ENCODE measurements at places on chromosomes 13 and 19.

GRCh38 chr19:1374250-1374577 lies 9.5 kb upstream of the NDUFS7 start:
- no peak for DNase-seq

GRCh38 chr13:100824366-100824765 lies 149.8 kb upstream of the TMTC4 start:
- no peak for DNase-seq

GRCh38 chr13:73542446-73542845 lies 483.6 kb downstream of the KLF5 start:
- DNase-seq: no peak

DNA sequence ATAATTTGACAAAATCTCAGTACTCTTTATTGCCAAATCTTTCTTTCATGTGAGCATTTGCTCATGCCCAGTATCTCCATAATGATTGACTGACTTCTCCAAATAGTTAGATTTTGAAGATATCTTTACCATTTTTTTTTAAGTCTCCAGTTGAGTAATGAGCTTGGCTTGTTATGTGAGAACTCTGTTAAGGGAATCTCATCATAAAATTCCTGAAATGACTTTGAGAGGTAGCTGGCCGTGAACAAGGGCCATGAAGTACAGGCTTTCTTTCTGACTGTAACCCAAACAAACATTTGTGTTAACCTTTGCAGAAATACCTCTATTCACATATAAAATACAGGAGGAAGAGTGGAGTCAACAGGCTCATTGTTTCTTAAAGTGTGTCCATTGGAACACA lies 449.7 kb downstream of the IRS2 start:
- no peak for DNase-seq

GRCh38 chr13:92602560-92602959 lies 624.0 kb upstream of the GPC6 start:
- no peak for DNase-seq

GRCh38 chr19:21749090-21749489 lies 18.3 kb downstream of the ZNF100 start:
- DNase-seq: no peak

GRCh38 chr19:5607318-5608275 lies 15.0 kb downstream of the SAFB2 start:
- DNase-seq: no peak

Measured in sigmoid colon (tissue), 7 donors.